ENCODE measurements at places on chromosomes 5 and 9.

GRCh38 chr9:128026255-128026772 is 40.8 kb downstream of the NAIF1 start:
- no peak for DNase-seq

DNA sequence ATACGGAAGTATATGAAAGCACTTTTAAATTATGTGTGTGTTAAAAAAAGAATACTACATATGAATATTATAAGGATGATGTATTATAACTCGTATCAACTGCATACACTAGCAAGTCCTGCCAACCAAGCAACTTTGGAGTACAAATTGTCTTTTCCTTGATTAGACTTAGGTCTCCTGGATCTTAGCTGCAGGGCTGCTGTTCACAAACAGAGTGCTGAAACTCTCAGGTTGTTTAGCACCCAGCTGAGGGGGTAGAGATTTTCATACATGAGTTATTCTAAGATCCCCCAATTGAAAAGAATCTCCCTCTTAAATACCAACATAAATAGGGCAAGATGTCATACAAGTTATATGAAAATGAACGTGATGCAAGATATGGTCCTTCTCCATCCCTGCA is 149.8 kb upstream of the TNC start:
- DNase-seq = peak; percentile 43

DNA sequence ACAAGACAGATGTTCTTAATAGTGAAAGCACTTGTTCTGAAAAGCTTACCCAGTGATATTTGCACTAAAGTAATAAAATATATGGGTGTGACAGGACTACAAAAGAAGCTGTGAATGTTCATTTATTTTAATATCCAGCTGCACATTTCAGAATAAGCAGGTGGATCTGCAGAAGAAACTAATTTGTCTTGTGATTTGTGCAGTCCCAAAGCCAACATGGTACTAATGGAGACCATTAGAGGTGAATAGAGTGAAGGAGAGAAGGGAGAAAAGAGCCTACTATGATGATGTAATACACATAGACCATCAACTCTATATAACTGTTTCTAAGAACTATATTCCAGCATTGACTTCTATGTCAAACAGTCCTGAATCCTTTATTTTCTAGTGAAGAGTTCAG is 362.8 kb downstream of the ISL1 start:
- DNase-seq = no peak

DNA sequence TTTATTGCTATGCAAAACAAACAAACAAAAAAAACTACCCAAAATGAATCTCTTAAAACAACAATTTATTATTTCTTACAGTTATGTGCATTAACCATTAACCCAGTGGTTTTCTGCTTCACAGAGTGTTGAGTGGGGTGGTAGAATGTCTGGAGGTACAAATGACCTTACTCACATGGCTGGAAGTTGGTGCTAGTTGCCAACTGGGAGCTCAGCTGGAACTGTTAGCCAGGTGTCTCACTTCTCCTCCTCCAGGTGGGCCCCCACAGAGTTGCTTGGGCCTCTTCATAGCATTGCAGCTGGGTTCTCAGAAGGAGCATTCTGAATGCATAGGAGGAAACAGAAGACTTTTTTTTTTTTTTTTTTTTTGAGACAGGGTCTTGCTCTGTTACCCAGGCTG is 10.5 kb upstream of the B4GALT1 start:
- DNase-seq = no peak
